ENCODE measurements at places on chromosomes 4 and X.

DNA sequence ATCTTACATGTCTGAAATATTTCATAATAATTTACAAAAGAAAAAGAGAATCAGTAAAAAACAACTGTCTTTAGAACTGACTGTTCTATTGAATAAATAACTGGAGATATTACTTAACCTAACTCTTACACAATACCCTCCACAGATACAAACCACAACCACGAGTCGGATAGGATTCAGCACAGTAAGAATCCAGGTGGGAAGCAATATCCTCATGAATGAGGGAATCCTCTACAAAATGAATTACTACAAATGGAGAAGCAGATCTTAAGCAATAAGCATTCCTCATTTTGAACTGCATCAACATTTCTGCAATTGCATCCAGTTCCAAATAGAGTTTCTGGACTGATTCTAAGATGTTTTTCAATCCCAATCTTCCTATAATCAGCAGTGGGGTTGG is 227.1 kb downstream of the SH2D1A start:
- DNase-seq, result no peak

GRCh38 chr4:84503495-84504437 is 4.7 kb upstream of the NKX6-1 start:
- no peak for DNase-seq

- DNase-seq, result no peak
Observed at GRCh38 chr4:142282870-142283431, 563.1 kb downstream of the INPP4B start.

DNA sequence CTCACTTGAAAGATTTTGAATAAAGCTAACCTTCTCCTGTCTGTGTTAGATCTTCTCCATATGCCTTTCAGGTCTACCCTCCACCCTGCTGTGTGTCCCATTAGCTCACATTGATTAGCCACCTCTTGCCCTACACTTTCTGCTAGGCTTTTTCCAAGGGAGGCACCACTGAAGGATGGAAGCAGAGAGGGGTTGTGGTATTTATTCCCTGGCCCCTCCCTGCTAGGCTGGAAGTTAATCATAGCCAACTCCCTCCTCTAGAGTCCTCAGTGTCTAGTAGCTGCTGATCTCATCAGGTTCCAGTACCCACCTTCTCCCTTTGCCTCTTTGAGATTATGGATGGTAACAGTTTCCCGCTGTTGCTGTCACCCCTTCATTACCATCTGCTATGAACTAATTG is 8.9 kb upstream of the SMIM43 start:
- DNase-seq, result no peak

- no peak for DNase-seq
Observed at GRCh38 chr4:147587041-147587440, 30.2 kb upstream of the TMEM184C start.

DNA sequence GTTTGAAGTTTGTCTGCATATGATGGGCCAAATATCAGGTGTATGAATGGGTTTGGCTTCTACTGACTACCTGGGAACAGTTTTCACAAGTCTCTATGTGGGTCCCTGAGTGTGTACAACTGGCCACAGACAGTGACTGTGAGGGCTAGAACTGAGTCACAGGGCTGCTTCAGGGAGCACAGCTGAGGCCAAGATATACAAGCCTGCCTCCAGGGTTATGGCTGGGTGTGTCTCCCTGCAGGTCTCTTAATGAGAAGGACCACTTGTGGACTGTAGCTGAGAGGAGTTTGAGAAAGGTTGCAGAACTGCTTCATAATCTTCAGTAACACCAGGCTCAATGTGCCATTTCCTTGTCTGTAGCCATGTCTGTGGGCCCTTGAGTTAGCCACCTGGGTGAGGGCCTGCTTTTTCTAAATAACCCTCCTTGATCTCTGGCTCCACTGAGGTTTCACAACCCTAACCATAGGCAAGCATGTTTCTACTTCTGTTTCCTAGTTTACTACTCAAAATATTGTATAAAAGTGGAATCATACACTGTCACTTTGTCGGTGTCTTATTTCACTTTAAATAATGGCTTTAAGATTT is 81.3 kb downstream of the ZNF732 start:
- no peak for DNase-seq

DNA sequence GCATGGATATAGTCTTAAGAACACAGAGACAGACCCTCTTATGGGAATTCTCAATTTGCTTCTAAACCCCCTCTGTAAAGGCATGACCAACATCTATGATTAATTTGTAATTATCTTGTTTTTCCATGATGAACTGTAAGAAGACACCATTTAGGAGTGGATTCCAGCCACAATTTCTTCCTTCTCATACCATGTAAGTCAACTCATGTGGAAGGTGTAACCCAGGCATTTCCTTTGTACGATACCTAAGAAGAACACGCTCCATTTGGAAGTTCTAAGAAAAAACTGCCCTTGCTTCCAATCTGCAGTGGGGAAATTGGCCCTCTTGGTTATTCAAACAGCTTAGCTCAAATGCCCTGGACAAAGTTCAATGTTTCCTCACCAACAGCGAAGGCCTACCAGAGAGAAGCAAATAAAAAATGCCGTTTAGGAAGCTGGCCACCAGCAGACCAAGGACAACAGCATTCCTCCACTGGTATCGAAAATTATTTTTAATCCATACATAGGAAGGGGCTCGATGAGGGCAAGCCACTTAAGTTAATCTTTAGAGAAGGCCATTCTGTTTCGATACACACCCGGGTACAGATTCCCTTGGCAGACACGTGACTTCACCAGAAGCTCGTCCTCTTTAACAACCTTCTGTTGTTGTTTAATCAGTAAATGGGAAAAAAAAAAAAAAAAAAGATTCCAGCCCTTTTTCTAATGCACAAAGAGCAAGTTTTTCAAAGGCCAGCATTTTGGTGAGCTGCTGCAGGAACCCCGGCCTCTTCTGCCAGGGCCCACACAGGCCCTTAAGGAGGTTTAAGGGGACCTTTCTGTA is 2.6 kb downstream of the DHRSX start:
- no peak for DNase-seq

GRCh38 chr4:77201857-77202256 is 44.9 kb downstream of the CCNG2 start:
- no peak for DNase-seq

DNA sequence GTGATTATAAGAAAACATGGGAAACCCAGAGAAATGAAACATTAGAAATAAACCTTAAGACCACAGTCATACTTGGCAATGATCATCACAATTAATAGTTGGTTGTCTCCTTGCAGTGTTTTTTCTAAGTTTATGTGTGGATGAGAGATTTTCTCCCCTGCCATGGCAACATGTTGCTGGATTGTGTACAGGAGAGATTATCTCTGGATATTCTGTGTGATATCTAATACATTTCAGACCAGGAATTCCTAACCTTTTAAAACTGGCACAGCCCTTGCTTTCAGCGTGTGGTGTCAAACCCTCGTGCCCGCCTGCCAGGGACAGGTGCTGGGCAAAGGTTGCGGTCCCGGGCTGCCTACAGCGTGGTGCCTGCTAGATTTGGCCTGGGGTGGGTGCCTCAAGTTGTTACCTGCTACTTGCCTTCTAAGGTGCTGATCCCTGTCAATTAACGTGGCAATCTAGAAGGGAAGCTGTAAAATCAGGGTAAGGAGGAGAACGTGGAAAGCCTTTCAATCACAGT is 100.5 kb downstream of the TMEM131L start:
- DNase-seq, result no peak

- no peak for DNase-seq
Observed at GRCh38 chrX:85977218-85977617, 70.1 kb downstream of the CHM start.

- no peak for DNase-seq
Observed at GRCh38 chr4:845233-845835, 19.4 kb upstream of the CPLX1 start.

Data from stimulated activated CD4-positive, alpha-beta T cell treated with anti-CD3 and anti-CD28 coated beads, TNF-alpha, amount 100 ng/mL, for 4 hours (primary cell).